Peyer's patch (tissue), 4 donors: ENCODE measurements at places on chromosomes 16 and 17. TPM values are rescaled to one million over a fixed set of nuclear protein-coding genes. Genes with fewer than 3 reads are reported as not detected.

The SNX20 gene
- total RNA-seq = 1.9 TPM

The GSG1L gene
- total RNA-seq = not detected

DNA sequence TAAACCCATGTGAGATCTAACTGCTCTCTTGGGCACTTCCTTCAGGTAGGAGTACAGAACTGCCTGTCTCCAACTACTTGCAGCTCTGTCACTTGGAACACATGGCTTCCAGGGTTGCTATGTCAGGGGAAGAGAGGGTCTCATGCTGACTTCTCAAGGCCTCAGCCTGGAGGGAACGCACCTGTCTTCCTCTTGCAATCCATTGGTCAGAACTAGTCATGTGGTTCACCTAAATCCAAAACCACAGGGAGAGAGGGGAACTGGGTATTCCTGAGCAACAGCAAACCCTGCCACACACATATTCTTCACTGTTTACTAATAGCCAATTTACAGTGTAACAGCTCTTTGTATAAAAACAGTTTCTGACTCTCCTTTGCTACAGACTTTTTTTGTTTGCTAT is 206.1 kb downstream of the KCNJ2 start:
- DNase-seq = no peak
- H3K36me3 ChIP-seq = no peaks in the 10 kb centered on the region
- no peak overlapping the region for H3K27ac ChIP-seq
- H3K4me3 ChIP-seq = no peak overlapping the region

DNA sequence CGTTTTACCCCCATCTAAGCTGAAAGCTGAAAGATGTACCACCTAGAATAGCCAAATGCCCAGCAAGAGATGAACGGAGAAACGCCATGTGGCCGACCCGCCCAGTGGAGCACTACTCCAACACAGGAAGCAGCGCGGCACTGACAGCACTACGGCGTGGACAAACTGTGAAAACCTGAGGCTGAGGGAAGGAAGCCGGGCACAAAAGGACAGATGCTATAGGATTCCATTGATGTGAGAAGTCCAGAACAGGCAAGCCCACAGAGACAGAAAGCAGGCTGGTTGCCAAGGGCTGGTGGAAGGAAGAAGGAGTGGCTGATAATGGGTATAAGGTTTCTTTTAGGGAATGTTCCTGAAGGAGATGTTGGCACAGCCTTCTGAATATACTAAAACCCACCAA is 29.4 kb upstream of the SLC38A8 start:
- DNase-seq = no peak
- H3K36me3 ChIP-seq = peaks cover 95% of the 10 kb centered on the region
- no peak overlapping the region for H3K27ac ChIP-seq

DNA sequence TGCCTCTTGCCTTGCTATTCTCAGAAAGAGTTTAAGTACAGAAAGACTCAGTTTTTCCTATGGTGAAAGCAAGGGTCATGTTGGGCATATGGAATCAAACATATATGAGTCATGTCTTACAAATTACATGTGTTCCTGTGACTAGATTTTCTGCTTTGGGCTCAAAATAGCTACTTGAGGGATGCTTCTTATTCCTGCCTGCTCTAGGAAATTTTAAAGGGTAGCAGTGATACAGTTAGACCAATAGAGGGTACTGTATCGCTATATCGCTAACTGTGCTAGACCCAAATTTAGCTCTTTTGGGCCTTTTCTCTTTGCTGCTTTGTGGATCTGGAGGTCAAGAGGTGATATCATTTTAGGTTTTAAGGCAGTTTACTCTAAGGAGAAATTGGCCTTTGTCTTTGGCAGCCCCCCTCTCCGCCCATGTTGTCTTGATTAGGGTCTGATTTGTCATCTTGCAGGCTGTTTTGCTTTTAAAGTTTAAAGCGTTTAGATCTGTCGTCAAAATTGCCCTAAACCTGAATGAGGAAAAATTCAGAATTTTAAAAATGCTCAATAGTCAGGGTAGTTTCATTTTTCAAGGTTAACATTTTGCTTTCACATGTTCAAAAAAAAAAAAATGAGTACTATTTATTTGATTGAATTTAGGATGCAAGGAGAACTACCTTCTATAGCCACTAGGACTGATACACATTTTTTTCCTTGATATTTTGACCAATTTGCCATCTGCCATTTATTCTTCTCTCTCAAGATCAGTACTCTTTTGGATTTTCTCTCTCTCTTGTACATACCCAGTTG is 8.8 kb downstream of the NFATC3 start:
- no peak overlapping the region for H3K27ac ChIP-seq
- no peak overlapping the region for H3K4me3 ChIP-seq
- no peak for DNase-seq
- no peaks in the 10 kb centered on the region for H3K4me1 ChIP-seq
- H3K27me3 ChIP-seq = no peaks in the 10 kb centered on the region
- H3K36me3 ChIP-seq = no peaks in the 10 kb centered on the region

GRCh38 chr16:82063456-82064082 is 28.5 kb downstream of the HSD17B2 start:
- H3K27me3 ChIP-seq = no peaks in the 10 kb centered on the region
- H3K36me3 ChIP-seq = peaks cover 8% of the 10 kb centered on the region
- no peaks in the 10 kb centered on the region for H3K4me1 ChIP-seq
- no peak overlapping the region for H3K4me3 ChIP-seq

- H3K36me3 ChIP-seq = no peaks in the 10 kb centered on the region
- no peak overlapping the region for H3K4me3 ChIP-seq
- no peaks in the 10 kb centered on the region for H3K4me1 ChIP-seq
- no peaks in the 10 kb centered on the region for H3K27me3 ChIP-seq
- no peak overlapping the region for H3K27ac ChIP-seq
Observed at GRCh38 chr17:12074346-12074745, 53.7 kb downstream of the MAP2K4 start.

The CLEC3A gene
- not detected for total RNA-seq

The ABCC3 gene
- total RNA-seq = 326 TPM

The SLC12A3 gene
- not detected for total RNA-seq

The AGRP gene
- not detected for total RNA-seq
